ENCODE measurements at places on chromosomes 11 and 22. TPM values are rescaled to one million over a fixed set of nuclear protein-coding genes. Genes with fewer than 3 reads are reported as not detected.

The USP2 gene
- total RNA-seq: 2.1 TPM

The ASCL2 gene
- 0.41 TPM for total RNA-seq

DNA sequence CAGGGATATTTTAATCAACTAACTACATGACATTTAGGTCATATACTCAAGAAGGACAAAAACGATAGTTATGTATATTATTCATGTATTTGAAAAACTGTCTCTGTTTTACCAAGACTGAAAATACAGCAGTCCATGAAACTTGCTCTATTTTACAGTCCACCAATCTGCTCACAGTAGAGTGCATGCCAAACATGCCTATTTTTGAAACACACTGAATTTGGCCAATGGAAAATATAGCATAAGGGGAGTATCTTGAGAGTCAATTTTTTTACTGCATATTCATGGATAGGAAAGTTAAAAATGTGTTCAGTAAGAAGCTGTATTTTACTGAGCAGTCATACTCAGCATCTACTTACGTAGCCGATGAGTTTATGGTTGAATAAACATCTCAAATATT lies 621.2 kb upstream of the CHORDC1 start:
- no peak for DNase-seq

DNA sequence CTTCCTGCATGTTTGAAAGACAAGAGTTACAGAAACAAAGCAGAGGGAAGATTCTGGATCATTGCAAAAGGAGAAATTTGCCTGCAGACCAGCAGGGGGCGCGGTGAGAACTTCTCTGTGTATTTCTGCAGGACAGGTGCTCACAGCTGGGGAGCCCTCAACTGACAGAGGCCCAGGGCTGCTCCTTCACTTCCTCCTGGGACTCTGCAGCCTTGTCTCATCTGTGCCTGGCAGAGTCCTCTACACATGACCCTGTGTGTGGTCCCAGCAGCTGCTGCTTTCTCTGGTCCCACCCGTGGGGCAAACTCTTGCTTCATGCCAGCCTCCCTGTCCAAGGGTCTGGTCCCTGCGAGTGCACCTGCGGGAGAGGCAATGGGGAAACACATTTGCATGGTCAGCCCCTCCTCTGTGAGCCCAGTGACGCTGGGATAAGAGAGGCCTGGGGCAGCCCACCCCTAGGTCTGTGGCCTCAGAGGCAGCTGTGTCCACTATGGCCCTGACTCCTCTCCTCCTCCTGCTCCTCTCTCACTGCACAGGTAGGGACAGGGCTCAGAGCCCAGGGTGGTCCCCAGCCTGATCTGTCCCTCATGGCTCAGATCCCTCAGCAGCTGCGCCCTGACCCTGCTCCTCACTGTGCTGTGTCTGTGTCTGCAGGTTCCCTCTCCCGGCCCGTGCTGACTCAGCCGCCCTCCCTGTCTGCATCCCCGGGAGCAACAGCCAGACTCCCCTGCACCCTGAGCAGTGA lies 43.2 kb upstream of the VPREB1 start:
- no peak for DNase-seq

GRCh38 chr11:13448876-13449275 lies 14.1 kb downstream of the BTBD10 start:
- DNase-seq: no peak

DNA sequence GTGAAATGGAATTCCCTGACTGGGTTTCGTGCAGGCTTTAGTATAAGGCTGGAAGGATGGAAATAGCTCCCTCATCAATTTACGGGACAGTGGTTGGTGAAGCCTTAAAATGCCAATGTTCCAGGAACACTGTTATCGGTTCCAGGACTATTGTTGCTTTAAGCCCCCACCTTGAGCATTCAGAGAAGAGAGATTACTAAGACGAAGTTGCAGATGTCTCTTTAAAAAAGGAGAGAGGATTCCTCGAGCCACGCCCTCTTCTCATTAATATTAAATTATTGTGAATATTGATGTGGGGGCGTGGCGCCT lies 195 bp upstream of the CREB3L1 start:
- DNase-seq: no peak

- DNase-seq: no peak
Measured at GRCh38 chr22:23093051-23093788, 22.9 kb downstream of the GNAZ start.

GRCh38 chr22:40183029-40183581 lies 5.4 kb downstream of the TNRC6B start:
- DNase-seq: no peak

GRCh38 chr11:57812634-57813033 lies 51.0 kb downstream of the CTNND1 start:
- no peak for DNase-seq

DNA sequence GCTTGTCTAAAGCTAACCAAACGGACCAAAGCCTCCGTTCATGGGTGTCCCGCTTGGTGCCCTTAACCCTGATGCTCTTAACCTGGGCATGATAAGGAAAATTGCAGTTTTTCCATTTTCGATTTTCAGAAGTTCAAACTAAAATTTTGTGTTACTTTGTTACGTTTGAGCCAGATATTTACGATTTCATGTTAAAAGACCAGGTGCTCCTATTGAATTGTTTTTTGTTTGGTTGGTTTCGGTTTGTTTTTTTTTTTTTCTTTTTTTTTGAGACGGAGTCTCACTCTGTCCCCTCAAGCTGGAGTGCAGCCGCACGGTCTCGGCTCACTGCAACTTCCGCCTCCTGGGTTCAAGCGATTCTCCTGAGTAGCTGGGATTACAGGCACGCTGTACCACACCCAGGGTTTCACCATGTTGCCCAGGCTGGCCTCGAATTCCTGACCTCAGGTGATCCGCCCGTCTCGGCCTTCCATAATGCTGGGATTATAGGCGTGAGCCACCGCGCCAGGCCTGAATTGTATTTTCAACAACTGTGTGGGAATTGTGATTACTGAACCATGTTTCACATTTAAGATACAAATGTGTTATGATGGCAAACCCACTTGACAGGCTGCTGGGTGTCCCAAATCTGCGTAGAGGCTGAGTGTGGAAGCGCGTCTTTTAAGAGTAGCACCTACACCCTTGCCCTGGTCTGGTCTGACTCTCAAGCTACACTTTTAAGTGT lies 864 bp upstream of the USP28 start:
- DNase-seq: no peak

Data from thoracic aorta (tissue), 2 donors.